ENCODE measurements at places on chromosomes 1 and 21. TPM values are rescaled to one million over a fixed set of nuclear protein-coding genes. Genes with fewer than 3 reads are reported as not detected.

The CCDC27 gene
- not detected for total RNA-seq

The TMEM269 gene
- total RNA-seq = 0.11 TPM

The C21orf58 gene
- total RNA-seq = 2.9 TPM

The THEM5 gene
- total RNA-seq = not detected

The SPRR2G gene
- total RNA-seq = not detected

The MYOG gene
- total RNA-seq = 0.11 TPM

The EVA1C gene
- total RNA-seq = 5.6 TPM

The CLIC6 gene
- total RNA-seq = 1.5 TPM

The CNR2 gene
- 0.06 TPM for total RNA-seq

The SLC5A9 gene
- 0.39 TPM for total RNA-seq

The C21orf91 gene
- 15.4 TPM for total RNA-seq

The OXCT2 gene
- total RNA-seq = 3.0 TPM
